Activated CD4-positive, alpha-beta T cell treated with anti-CD3 and anti-CD28 coated beads, Interleukin-2, amount 50 U/mL, for 16 hours (primary cell): ENCODE measurements at places on chromosomes 3 and 15.

GRCh38 chr15:33132233-33132580, 62.3 kb downstream of the FMN1 start:
- DNase-seq: no peak

GRCh38 chr3:121809249-121809648, 25.6 kb downstream of the IQCB1 start:
- peak; percentile 7 for DNase-seq

- DNase-seq: peak; percentile 77
Observed at GRCh38 chr3:152309535-152310307, 41.0 kb downstream of the MBNL1 start.

DNA sequence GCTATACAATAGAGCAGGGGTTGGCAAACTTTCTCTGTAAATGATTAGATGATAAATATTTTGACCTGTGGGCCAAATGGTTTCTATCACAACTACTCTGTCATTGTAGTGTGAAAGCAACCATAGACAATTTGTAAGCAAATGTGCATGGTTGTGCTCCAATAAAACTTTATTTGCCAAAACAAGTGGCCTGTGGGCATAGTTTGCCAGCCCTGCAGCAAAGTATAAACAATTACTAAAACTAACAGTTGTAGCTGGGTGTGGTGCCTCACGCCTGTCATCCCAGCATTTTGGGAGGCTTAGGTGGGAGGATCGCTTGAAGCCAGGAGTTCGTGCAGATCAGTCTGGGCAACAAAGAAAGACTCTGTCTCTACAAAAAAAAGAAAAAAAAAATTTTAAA, 61.6 kb downstream of the NBEAL2 start:
- DNase-seq: no peak

GRCh38 chr3:45950686-45951600, 7.7 kb downstream of the CXCR6 start:
- peak; percentile 65 for DNase-seq

DNA sequence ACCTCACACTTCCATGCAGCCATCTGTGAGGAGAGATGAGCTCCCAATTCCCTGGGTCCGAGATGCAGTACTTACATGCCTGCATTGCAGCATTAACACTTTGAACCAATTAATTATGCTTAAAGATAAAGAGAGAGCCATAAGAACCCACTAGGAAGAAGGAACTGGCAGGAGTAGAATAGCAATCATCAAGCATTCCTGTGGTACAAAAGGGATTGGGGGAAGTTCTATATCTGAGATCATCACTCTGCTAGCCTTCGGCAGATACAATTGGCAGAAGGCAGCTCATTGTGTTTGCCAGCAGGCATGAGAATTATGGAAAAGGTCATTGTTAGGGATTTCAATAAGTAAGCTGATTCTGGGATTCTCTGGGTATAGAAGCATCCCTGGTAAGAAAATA, 891.4 kb downstream of the NTRK3 start:
- no peak for DNase-seq

GRCh38 chr3:119156868-119157267, 10.9 kb downstream of the TEX55 start:
- DNase-seq: no peak

- DNase-seq: no peak
Observed at GRCh38 chr15:101070024-101070423, 150.9 kb downstream of the LRRK1 start.

DNA sequence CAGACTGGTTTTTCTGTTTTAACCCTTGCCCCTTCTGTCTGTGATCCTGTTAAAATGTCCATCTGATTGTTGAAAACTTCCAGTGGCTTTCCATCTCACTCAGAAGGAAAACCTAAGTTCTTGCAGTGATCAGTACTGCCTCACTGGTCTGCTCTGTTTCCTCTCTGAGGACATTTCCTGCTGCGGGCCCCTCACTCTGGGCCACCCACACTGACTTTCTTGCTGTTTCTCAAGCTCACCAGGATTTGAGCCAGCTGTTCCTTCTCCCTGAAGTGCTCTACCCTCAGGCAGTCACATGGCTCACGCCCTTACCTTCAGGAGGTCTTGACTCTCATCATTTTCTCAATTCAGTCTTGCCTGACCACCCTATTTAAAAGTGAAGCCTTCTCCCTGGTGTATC, 1.8 kb downstream of the GRK7 start:
- no peak for DNase-seq

GRCh38 chr15:34436956-34437442, 609 bp downstream of the GOLGA8A start:
- peak; percentile 53 for DNase-seq

GRCh38 chr3:37494216-37494615, 319.8 kb upstream of the LRRFIP2 start:
- DNase-seq: no peak

DNA sequence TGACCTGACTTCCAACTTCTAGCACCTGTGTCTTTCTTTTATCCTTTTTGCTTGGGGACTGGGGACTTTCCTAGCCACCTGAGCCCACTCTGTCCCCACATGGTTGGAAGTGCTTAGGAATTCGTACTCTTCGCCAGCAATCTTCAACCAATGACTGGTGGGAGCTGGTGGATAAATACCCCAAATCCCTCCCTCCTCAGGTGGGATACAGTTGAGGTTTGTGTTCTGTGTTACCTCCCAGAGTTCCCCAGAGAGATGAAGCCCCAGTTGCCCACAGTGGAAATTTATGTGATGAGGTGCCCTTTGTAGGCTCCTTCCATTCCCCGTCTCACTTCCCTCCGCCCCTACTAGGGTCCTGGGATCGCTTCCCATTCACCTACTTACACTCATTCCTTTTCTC, 40.1 kb upstream of the CFAP161 start:
- DNase-seq: no peak

GRCh38 chr3:179677884-179678283, 25.0 kb downstream of the USP13 start:
- no peak for DNase-seq

DNA sequence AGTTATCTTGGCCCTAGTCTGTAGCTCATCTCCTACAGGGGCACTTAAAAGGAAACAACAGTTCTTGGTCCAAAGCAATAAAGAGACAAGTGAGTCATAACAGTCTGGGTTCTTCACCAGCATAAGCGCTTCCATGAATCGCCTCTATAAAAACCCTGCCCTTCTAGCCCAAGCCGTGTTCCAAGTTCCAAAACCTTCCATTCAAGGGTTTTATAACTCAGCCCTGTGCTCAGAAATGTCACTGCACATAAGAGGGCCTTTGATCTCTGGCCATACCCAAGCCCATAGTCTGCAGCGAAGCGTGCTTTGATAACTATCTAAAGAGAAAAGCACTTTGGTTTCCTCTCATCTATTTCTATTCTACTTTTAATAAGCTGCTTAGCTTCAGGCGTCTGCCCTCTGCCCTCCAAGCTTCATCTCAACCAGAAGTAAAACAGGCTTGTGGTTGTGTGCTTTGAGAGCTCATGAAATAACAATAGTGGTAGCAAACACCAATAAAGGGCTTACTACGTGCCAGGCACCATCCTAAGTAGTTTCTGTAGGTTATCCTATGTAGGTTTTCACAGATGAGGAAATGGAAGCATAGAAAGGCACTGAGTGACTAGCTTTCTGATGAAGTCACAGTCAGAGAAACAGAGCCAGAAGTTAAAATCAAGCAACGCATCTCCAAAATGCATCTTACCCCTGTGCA, 64.0 kb upstream of the AKAP13 start:
- peak; percentile 68 for DNase-seq

- DNase-seq: peak; percentile 62
Observed at GRCh38 chr3:172084871-172085556, 45.6 kb downstream of the FNDC3B start.

DNA sequence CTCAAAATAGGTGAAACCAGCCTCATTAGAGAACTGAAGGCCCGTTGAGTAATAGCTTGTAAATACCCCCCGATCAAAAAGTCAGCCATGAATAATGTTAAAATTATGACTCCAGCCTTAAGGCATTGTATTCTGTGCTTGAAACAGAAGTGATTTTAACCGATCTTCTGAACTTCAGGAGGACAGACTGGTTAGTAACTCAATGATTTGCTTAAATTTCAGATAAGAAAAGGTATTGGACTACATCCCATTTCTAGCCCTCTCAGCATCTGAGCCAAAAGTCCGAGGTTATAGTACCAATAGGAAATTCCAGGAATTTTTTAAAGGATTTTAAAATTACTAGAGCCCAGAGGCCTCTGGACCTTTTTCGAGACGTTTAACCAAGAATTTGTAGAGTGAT, 67.7 kb upstream of the FGF12 start:
- DNase-seq: no peak

- DNase-seq: no peak
Observed at GRCh38 chr3:193831495-193832455, 238.8 kb downstream of the OPA1 start.

- DNase-seq: no peak
Observed at GRCh38 chr15:69357773-69358771, 56.1 kb upstream of the KIF23 start.

DNA sequence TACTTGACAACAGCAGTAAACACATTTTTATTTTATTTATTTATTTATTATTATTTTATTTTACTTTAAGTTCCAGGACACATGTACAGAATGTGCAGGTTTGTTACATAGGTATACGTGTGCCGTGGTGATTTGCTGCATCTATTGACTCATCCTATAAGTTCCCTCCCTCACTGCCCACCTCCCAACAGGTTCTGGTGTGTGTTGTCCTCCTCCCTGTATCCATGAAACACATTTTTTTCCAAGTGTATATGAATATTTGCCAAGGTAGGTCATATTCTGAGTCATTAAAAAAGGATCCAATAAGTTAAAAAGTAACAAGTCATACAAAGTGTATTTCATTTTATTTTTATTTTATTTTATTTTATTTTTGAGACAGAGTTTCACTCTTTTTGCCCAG, 567.3 kb upstream of the KCNMB2 start:
- DNase-seq: no peak

DNA sequence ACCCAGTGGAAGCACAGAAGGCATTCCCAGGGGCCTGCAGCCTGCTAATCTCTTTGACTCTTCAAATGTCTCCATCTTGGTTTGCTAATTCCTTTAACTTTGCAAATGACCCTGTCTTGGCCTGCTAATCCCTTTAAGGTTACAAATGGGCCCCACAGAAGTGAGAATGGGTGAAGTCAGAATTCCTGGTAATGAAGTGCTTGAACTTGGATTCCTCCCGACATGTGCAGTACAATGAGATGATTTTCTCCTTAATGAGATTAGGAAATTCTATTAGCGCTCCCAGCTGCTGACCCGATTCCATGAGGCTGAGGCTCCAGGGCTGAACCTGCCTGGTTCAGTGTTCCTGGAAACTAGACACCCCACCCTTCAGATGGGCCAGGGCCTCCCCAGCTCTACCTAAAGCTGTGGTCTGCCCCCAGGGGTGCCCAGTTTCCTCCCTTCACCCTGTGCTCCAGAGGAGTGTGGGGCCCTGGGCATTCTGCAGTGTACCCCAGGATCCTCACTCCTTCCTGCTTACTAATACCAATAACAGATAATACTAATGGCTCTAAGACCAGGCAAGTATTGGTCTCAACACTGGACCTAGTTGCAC, 47.4 kb downstream of the SCN5A start:
- DNase-seq: no peak

- no peak for DNase-seq
Observed at GRCh38 chr3:170584585-170585007, 1.3 kb downstream of the SLC7A14 start.

GRCh38 chr3:128488991-128489673, 3.9 kb downstream of the GATA2 start:
- DNase-seq: no peak

DNA sequence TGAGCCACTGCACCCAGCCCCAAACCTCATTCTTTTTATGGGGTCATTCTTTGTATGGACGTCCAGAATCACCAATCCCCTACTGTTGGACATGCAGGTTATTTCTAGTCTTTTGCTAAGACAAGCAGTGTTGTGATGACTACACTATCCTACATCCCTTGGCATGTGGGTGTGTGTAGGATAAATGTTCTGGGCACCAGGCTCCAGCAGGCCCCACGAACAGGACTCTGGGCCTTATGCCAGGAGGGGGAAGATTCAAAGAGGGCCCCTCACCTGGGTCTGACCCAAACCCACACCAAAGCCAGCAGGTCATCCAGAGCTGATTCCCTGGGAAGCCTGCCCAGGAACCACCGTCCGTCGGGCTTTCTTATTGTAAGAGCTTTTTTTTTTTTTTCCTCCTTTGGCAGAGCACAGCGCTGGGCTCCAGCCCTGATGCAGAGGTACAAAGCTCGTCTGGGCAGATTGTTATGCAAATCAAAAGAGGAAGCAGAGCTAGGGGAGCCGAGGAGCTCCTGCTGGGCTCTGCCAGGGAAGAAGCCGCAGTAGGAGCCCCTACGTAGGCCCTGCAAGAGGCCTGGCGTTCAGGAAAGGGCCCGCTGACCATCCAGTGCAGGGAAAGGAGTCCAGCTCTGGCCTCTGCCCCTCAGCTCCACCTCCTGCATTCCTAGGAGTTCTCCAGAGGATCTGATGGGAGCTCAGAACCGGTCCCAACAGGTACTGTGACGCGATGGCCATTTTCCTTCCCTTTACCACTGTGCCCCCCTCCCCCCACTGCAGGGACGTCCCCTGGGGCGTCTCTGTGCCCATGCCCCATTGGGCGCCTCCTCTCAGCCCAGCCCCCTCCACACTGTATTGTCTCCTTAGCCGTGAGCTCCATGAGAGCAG, 29.0 kb upstream of the FURIN start:
- no peak for DNase-seq

DNA sequence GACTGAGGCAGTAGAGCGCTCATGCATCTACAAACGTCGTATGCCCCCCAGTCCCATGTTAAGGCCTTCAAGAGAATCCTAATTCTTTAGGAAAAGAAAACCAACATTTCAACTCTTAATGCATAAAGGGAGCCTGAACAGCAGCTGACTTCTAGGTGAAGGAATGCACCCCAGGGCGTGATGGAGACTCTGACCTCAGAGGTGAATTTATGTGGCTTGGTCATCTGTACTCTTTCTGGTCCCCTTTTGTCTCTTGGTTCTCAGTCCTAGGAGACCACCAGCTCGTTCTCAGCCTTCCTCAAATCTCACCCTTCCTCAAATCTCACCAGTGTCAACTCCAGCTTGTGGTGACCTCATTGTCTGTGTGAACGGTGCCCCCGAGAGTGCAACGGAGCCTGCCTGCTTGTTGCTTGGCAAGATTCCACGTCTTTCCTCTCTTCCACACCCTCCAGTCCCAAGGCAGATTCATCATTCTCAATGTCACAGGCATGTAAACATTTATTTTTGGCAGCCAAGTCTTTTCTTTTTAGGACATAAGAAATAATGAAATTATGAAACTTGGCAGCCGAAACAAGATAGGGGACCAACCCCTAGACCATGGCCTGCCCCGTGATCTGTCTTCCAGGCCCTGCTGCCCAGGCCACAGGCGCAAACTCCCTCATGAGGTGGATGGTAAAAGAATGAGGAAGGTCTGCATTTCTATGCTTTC, 166.2 kb downstream of the ADAMTS17 start:
- no peak for DNase-seq

GRCh38 chr3:95044101-95044500, 981.2 kb downstream of the NSUN3 start:
- DNase-seq: no peak

- no peak for DNase-seq
Observed at GRCh38 chr3:138437281-138437680, 2.9 kb downstream of the ESYT3 start.
